ENCODE measurements at places on chromosomes 16 and 17.

DNA sequence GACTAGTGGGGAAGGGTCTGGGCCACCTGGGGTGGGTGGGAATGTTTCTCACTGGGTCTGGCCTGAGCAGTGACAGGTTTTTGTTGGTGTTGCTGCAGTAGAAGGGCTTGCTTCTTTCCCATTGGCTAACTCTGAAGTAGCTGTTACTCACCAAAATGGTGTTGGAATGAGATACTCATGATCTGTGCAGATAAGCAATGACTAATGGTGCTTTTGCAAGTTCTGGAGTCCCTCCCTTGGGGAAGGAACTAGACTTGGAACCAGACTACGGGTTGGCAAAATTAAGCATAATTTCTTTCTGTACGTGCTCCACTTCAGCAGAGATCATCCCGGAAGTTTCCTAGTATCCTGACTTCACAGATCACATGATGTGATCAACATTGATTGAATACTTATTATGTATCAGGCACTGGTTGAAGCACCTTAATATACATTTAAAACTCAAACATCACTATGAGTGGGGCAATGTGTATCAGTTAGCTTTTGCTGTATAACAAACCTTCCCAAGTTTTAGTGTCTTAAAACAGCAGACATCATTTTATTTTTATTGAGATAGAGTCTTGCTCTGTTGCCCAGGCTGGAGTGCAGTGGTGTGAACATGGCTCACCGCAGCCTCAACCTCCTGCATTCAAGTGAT is 30.1 kb downstream of the CHP2 start:
- no peak for DNase-seq

- DNase-seq, result no peak
Measured at GRCh38 chr17:78479369-78479768, 97.8 kb downstream of the DNAH17 start.

- no peak for DNase-seq
Measured at GRCh38 chr17:550041-550398, 164.6 kb downstream of the VPS53 start.

GRCh38 chr16:55491691-55492090 is 12.7 kb downstream of the MMP2 start:
- no peak for DNase-seq

GRCh38 chr17:5952518-5952917 is 117.7 kb upstream of the WSCD1 start:
- no peak for DNase-seq

GRCh38 chr17:76337413-76337777 is 16.3 kb downstream of the PRPSAP1 start:
- DNase-seq, result no peak

DNA sequence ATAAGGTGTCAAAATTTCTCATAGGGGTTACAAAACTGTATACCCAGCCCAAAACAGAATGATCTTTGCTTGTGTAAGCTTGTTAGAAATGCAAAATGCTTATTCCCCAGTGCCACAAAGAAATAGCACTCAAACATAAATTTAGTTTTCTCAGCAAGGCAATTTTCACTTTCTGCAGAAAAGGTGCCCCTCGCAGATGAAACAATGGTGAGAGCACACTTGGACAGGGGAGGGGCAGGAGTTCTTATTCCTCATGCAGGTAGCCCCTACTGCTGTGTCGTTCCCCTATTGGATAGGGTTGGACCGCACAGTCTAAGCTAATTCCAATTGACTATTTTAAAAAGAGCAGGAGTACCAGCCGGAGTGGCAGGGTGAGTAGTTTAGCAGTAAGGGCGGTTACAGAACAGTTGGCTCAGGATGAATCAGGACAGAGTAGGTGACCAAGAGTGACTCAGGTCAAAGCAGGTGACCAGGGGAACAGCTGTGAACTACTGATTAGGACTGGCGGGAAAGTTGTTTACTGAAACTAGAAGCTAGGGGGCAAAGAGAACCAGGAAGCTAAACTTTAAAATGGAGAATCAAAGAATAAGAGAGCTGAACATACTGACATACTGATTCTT is 5.5 kb upstream of the LDHD start:
- no peak for DNase-seq

DNA sequence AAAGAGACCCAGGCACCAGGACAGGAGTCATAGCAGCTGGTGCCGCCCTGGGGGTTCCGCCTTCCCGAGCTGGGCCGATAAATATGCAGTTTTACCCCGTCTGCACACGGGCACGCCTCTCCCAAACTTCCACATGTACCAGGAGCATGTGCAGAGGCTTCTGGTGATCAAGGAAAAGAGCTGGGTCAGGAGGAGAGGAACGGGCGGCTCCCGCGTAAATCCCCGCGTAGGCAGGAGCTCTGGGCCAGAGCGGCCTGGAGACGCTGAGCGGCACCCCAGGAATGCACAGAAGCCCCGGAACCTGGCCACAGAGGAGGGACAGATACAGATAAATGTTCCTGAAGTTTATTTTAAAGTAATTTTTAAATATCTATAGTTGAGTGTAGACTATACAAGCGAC is 46.6 kb upstream of the METRNL start:
- DNase-seq, result no peak

DNA sequence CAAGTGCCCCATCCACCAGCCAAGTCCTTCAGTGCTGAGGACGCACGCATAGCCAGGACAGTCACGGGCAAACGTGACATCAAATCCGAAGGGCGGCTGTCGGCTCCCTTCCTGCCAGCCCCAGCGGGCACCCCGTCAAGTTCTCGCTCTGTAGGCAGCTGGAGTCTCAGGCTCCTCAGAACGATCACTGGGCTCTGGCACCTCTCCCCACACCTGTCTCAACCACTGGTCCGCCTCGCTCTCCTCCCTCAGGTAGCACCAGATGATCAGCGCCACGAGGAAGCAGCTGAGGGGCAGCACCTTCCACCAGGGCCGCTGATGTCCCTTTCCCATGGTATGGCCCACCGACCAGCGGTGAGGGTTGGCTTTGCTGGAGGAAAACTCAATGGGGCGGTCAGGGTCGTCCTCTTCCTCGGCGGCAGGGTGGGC is 422 bp downstream of the UQCC4 start:
- no peak for DNase-seq

- DNase-seq, result no peak
Measured at GRCh38 chr17:39073916-39074315, 77.5 kb downstream of the PLXDC1 start.

DNA sequence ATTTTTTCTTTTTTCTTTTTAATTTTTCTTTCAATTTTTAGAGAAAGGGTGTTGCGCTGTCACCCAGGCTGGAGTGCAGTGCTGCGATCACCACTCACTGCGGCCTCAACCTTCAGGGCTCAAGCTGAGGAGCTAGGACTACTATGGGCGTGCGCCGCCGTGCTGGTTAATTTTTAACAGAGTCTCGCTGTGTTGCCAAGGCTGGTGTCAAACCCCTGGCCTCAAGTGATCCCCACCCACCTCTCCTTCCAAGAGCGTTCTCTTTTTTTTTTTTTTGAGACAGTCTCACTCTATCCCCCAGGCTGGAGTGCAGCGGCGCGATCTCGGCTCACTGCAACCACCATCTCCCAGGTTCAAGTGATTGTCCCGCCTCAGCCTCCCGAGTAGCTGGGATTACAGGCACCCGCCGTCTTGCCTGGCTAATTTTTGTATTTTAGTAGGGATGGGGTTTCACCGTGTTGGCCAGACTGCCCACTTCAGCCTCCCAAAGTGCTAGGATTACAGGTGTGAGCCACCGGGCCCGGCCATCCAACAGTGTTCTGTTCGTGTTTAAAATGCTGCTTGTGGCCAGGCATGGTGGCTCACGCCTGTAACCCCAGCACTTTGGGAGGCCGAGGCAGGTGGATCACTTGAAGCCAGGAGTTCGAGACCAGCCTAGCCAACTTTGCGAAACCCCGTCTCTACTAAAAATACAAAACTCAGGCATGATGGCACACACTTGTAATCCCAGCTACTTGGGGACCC is 14.5 kb upstream of the RPL13 start:
- DNase-seq, result no peak

DNA sequence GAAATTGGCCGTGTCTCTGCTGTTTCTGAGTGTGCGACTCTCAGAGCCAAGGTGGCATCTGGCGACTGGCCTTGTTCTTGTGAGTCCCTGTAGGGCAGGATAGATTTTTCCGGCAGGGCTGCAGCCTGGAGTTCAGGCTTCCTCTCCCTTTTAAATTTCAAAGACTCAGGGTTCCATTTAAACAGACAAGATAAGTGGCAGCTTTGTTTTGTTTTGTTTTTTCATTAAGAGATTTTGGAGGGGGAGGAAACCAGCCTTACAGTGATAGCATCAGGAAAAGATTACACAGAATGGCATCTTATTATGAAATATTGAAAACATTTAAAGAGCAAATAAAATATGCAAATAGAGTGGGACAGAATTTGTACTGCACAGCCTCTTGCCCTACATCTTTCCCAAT is 151.3 kb downstream of the RPTOR start:
- DNase-seq, result no peak

GRCh38 chr16:82344157-82344556 is 174.1 kb upstream of the MPHOSPH6 start:
- DNase-seq, result no peak

DNA sequence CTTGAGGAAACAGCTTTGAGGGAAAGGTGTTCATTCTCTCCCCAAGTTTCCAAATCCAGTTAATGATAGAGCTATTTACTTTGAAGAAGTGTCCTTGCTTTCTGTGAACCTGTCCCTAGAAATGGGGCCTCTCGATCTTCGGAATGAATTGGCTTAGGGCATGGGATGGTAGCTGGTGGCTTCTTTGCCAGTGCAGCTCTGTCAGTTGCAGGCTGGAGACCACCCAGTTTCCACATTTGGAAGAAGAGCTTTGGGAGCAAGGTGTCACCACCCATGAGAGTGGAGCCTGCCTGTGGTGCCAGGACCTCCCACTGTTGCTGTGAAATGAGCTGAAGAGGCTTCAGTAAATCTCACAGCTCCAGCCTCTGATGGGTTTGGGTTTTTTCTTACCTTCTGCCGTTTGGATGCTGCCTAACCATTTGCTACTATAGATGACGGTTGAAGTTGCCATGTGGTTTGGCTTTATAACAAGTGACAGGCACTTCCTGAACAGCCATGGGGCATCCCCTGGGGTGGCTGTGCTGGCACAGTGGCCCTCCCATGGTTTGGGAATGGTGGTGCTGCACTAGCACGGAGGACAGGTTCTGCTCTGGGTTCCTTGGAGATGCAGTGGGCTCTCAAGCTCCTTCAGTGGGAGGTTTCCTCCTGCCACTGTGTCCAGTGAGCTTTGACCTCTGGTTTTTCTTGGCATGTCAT is 19.5 kb upstream of the SLC5A10 start:
- no peak for DNase-seq

DNA sequence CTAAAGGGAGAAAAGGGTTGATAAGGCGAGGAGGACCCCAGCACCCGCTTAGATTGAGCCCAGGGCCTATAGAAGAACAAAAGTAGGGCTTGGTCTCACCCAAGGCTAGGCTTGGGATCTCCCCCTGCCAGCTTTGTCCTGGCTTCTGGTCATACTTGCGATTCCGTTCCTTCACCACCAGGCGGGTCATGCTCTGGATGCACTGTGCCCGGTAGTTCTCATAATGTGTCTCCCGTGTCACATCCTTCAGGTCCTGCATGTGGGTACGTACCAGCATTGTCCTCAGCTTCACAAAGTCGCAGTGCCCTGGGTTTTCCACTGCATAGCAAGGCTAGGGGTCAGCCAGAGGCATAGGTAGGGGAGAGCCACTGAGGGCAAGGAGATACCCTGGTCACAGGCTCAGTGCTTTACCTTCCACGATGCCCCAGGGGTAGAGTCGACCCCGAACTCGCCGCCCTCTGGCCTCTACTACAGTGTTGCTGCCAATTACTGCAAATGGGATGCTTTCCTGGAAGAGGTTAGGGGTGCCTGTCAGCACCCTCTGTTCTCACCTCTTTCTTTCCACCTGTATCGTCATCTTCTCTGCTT is 6.5 kb upstream of the MTMR4 start:
- DNase-seq, result no peak

- no peak for DNase-seq
Measured at GRCh38 chr16:27816561-27816960, 247.0 kb downstream of the GSG1L start.

DNA sequence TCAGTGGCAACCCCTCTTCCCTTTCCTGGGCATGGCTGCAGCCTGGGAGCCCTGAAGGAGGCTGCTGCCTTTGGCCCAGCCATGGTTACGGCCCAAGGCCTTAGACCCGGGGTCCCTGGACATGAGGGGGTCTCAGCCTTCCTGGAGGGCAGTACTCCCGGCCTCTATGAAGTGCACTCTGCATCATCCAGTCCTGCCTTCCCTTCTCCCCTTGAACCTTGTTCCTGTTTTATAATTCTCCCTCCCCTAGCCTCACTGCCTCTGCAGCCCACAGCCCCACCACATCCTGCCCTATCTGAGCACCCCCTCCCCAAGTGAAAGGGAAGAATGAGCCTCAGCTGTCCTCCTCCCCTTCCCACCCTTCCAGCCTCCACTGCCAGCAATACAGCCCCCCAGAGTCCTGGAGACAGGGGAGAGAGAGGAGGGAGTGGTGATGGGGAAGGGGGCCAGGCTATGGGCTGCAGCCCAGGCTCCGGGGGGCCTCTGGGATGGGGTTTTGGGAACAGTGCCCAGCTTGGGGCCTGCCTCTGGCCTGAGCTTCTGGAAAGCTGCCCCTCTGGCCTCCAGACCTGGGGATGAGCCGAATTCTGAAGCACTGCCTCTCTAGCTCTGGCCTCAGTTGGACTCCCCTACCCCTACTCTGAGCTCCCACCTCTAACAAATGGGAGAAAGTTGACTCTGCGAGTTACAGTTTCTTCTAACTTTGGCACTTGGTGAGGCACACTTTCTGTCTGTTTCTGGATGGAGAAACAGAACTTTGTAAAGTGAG is 7.6 kb downstream of the CCR7 start:
- no peak for DNase-seq

DNA sequence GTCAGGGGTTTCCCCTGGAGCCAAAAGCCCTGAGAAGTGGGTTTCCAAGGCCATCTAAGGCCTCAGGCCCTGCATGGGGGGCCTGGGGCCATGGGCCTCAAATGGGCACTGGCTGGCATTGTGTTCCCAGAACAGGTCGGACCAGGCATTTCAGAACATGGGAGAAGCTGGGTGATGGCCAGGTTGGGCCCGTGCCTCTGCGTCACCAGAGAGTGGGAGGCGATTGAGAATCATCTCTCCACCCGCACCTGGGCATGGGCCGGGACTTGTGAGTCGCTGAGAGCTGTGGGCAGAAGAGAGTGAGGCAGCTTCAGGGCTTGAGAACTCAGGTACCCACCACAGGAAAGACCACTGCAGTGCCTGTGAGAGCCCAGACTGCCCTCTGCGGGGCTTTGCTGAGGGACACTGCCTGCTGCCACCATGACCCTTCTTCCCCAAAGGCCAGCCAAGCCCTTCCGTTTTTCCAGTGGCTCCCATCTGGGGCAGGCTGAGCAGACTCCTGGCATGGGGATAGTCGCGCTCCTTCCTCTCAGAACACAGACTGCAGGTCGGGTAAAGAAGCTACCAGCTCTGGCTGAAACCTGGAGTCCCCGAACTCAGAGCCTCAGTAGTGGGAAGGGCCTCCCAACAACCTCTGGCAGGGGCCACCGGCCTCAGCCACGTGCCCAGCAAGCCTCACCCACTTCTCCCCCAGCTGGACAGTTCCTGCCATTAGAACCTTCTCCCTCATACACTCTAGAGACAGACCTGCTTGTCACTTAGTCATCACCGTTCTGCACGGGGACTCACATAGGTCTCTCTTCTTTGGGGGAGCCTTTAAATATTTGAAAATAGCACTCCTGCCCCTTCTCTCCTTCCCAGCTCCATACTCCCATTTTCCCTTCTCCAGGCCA is 1.6 kb downstream of the RAB11FIP4 start:
- no peak for DNase-seq
